Tibial artery (tissue), 4 donors: ENCODE measurements at places on chromosomes 3 and 15.

DNA sequence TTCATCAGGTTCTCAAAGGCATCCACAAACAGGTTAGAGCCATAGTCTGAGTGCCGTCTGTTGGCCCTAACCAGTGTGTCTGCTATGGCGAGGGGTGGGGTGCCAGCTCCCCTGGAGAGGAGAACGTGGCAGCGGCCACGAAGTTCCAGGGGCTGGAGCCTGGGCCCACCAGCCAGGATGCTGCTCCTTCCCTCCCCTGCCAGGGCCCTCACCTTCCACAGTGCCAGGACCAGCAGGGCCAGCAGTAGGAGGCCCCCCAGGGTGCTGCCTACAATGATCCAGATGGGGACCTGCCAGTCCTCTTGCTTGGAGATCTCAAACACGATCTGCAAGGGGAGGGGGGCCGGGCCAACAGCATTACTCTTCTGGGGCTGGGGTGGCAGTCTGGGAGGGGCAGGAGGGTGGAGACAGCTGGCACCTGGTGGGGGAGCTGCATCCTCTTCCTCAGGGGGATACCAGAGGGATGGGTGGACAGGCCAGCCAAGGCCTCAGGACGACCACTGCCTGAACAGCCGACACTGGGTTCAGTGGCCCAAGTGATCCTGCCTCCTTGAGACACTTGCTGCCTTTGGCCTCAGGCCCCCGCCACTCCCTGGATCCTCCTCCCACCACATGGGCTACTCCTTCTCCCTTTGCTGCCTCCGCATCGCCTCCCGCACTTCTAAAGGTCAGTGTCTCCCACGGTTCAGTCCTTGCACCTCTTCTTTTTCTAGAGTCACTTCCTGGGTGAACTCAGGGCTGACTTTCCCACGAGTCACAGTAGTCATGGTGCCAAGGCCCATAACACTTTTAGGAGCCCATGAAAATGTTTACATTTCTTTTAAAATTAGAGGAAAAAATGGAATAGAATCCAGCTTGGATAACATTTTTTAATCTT is 26.3 kb downstream of the FEM1B start:
- DNase-seq: peak; percentile 17

DNA sequence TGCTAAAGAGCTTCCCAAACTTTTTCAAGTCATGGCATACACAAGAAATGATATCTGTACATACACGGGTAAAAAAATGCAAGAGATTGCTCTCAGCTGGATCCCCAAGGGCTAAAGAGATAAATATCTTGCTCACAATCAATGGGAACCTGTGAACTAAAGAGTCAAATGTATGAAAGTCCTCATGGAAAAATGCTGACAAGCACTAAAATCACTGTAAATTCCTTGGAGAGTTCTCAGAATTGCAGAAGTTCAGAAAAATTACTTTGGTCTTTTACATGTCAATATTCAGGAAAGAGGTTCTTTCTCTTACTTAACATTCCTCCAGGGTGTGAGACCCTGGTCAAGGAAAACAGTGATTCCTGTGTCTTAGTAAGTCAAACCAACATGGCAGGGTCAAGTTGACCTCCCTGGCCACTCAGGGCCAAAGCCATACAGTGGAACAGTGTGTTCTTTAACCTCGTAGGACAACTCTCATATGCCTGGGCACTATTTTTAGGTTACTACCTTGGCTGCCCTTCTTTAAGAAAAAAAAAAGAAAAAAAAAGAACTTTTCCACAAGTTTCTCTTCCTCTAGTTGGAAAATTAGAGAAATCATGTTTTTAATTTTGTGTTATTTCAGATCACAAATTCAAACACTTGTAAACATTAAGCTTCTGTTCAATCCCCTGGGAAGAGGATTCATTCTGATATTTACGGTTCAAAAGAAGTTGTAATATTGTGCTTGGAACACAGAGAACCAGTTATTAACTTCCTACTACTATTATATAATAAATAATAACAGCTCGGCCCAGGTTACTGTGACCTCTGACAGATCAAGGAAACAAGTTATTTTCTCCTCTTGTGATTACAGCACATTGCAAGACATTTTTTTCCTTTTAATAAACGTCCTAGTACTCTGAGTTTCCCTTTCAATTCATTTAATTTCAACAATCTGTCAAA is 12.5 kb downstream of the SSR3 start:
- no peak for DNase-seq

- no peak for DNase-seq
Observed at GRCh38 chr3:104510131-104510849, 856.4 kb upstream of the ALCAM start.

DNA sequence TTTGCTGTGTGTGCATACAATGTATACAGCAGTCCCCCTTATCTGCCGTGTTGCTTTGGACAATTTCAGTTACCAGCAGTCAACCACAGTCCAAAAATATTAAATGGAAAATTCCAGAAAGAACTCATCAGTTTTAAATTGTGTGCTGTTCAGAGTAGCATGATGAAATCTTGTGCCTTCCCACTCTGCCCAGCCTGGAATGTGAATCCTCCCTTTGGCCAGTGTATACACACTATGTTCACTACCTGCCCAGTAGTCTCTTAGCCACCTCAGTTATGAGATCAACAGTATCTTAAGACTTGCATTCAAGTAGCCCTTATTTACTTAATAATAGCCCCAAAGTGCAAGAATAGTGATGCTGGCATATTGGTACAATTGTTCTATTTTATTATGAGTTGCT is 133.6 kb upstream of the ABHD17C start:
- no peak for DNase-seq

DNA sequence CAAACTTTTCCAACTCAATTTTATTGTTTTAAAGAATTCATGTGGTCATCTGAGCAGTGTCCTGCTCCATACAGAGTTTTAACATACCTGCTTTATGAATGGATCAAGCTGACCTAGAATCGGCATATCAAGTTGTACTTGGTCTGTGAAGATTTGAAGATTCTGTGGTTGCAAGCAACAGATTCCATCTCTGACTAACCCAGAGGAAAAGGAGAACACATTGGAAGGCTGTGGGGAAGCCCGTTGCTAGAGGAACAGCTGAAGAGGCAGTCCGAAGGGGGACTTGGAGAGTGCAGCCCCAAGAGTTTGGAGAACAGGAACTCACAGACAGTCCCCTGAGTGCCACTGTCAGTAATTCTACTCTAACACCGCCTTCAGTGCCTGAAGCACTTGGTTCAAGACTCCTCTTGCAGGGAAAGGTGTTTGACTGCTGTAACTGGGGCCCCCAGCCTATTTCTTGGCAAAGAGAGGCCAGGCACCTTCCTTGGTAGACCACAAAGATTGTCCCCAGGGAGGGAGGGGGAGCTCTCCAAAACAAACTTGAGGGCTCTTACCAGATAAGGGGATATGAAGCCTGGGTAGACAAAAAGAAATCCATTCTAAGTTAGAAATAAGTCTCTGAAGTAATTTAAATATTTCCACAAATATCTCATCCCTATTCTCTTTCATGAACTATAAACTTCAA is 88.8 kb downstream of the LARS2 start:
- no peak for DNase-seq

DNA sequence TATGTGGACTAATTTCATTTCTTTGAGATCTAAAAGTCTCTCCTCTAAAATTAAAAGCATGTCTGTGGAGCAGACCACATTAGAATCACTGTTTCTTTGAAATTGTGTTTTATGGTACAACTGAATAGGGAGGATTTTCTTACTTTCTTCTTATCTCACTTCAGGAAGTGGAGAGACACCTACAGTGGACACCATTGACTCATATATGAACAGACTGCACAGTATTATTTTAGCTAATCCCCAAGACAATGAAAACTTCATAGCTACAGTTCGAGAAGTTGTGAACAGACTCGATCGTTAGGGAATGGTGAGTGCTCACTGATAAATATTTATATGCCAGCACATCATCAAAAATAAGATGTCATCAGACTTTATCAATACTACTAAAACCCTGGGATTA is 58.3 kb downstream of the HMG20A start:
- DNase-seq: no peak

- no peak for DNase-seq
Observed at GRCh38 chr3:123840961-123841360, 43.2 kb downstream of the MYLK start.

DNA sequence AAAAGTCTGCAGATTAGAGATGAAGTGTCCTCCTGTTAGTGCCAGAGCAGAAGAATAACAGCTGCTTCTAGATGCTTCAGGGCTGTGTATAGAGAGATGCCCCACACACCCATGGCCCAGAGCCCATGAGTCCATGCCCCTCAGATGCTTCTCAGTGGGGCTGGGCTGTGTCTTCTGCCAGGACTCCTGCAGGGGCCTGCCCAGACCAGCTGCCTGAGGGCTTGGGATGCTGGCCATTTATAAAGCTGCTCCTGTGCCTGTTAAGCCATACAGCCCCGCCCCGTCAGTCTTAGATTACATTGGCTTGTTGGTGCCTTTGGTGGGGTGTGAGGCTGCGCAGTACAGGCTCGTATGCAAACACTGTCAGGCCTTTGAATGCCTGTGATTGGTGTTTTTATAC is 318.0 kb upstream of the CTDSPL start:
- no peak for DNase-seq

- no peak for DNase-seq
Observed at GRCh38 chr3:183377307-183377959, 51.0 kb downstream of the MCF2L2 start.

DNA sequence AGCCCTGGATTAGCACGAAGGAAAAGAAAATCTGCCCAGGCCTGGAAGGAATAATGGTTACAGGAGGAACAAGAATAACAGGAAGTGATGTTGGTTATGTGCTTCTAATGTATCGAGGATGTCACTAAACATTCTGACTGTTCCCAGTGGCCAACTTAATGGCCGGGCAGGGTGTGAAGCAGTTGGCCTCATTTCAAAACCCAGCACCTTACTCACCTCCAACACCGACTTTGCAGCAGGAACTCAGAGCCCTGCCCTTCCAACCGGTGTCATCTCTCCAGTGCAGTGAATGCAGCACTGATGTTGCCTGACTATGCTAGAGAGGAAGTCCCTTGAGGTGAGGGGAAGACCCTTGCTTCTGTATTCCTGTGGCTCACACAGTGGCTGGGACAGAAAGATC is 162.4 kb upstream of the LRTM1 start:
- DNase-seq: no peak

- no peak for DNase-seq
Observed at GRCh38 chr3:186456731-186457191, 87.4 kb downstream of the CRYGS start.

- DNase-seq: no peak
Observed at GRCh38 chr3:79097964-79098660, 669.7 kb downstream of the ROBO1 start.

- no peak for DNase-seq
Observed at GRCh38 chr3:29601861-29602585, 321.2 kb downstream of the RBMS3 start.

- no peak for DNase-seq
Observed at GRCh38 chr3:35078780-35079179, 560.5 kb upstream of the ARPP21 start.

DNA sequence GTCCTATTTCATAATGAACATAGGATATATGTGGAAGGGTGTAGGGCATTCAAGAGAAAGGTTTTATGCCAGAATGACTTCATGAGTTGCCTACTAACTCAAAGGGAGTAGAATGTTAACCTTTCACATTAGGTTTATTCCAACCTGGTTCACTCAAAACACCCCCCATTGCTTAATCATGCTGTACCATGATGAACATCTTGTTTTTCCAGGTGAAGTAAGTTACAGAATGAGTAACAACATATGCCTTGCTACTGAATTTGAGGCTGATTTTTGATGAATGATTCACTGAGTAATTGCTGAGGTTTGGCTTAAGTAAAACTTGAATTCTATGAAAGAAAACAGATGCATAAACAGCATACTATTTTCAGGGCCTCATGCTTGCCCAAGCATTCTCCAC is 5.9 kb upstream of the CLDN16 start:
- DNase-seq: no peak

DNA sequence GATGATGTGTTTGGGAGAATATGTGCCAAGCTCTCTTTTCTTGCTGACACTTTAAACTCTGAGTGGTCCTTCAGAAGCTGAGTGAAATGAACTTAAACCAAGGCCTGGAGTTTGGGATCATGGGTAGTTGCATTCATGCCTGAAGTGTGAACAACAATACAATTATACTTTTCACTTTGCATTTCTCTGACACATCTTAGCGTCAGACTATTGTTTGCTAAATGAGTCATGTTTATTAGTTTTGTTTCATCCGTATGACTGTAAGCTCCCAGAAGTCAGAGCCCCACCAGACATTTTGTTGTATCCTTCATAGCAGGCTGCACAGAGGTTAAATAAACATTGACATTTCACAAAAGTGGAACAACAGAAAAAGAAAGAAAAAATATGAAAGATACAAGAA is 542.6 kb downstream of the TUSC7 start:
- DNase-seq: no peak

GRCh38 chr3:169659096-169659819 is 4.3 kb downstream of the MECOM start:
- no peak for DNase-seq

GRCh38 chr3:73739791-73740453 is 115.2 kb upstream of the PDZRN3 start:
- DNase-seq: no peak

DNA sequence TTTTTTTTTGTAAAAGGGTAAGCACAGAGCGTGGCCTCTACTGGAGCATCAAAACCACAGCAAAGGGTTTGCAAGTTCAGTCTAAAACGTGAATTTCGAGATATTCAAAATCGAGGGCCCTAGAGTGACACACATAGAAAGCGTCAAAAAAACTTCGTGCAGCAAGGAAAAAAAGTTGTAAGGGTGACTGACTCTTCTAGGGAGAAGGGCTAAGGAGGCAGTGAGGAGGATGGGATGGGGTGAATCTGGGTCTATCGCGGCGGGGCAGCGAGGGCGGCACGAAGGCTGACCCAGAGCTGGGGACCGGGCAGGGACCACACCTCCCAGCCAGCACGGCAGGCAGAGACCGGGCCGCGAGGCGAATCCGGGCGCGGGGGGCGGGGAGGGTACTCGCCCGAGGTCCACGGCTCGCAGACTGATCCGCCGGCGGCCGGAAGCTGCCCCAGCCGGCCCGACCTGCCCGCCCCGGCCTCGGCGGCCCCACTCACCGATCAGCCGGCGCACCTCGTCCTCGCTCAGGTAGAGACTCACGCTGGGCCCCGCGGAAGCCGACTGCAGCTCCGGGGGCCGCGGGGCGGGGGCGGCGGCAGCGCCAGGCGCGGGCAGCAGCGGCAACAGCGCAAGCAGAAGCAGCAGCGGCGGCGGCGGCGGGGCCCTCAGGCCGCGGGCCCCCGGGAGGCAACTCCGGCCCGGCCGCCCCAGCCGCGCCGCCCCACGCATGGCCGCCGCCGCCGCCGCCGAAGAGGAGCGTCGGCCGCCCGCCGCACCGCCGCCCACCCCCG is 533 bp downstream of the RYK start:
- DNase-seq: peak; percentile 48

DNA sequence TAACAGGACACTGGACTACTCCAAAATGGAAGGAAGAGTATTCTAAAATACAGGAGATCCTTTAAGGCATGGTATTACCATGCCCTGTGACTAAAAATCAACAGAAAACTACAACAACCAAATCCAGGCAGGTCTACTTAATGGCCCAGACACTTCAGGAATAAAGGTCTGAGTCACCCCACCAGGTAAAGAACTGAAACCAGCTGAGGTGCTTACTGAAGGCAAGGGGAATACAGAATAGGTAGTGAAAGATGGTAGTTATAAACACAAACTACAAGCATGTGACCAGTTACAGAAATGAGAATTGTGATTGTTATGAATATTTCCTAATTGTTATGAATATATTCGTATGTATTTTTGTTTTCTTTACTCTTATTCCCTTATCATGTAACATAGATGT is 13.4 kb downstream of the IFT57 start:
- no peak for DNase-seq
